ENCODE measurements at places on chromosomes 2 and 18. TPM values are rescaled to one million over a fixed set of nuclear protein-coding genes. Genes with fewer than 3 reads are reported as not detected.

DNA sequence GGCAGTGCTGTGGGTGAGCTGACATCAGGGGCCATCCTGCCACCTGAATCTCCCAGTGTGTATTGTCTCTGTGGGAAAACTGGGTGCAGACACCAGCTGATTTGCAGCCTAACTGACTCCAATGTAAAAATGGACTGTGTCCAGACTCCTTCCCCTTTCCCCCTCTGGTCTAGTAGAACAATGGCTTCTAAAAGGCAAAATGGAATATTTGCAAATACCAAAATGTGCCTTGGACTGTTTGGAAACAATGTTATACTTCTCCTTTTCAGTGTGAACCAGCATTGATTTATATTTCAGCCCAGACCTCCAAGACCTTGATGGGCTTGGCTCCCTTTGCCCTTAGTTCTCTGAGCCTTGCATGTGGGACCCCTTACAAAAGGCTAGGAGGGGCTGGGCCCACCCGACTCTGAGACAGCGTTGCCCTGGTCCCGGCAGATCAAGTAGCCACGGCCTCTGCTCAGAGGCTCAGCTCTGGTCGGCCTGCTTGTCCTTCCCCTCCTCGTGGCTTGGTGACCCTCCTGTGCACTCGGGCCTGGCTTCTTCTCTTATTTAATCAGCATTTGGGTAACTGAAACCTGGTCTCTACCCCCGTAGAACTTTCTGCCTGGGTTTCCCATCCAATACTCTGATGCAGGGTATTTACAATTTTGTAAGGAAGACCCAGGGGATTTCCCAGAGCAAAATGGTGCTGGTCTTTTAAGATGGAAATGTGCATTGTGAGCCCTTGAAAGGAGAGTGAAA is 18.0 kb upstream of the ACKR3 start:
- no peak for DNase-seq

DNA sequence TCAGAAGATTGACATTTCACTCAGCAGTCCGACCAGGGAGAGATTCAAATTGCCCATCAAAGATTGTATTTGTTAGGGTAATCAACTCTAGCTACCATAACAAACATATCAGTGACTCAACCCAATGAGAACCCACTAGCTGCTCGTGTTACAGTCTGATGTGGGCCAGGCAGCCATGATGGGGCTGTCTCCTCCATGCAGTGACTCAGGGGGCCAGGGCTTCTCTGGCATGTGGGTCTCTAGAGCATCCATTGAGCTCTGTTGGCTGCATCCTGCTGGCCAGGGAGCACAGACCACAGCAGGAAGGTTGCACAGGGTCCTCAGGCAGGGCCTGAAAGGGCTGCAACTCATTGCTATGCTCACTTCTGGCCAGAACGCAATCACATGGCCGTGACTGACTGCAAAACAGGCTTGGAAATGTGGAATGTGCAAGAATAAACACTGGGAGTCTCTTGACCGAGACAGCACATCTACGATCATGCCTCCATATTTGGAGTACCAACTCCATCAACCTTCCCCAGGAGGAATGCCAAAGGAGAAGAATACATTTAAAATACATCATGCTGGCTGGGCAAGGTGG is 216.8 kb downstream of the EIPR1 start:
- DNase-seq, result no peak

GRCh38 chr18:59897321-59897954 is 2.4 kb upstream of the PMAIP1 start:
- DNase-seq, result no peak

DNA sequence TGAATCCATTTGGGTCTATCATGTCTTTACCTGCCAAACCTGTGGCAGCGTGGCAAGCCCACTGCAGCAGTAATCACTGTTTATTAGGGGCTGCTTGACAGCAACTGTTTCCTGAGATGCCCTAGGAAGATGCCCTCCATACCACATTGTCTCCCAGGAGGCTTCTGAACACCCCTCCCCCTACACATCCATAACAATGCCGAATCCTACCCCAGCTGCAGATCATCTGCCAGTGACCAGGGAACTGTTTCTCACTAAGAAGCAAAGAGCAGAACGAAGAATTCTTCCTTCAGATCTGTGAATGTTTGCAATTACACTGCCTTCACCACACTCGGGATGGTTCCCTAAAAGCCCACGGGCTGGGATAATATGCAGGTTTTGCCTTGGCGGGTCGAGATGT is 127.8 kb downstream of the VIT start:
- DNase-seq, result no peak

DNA sequence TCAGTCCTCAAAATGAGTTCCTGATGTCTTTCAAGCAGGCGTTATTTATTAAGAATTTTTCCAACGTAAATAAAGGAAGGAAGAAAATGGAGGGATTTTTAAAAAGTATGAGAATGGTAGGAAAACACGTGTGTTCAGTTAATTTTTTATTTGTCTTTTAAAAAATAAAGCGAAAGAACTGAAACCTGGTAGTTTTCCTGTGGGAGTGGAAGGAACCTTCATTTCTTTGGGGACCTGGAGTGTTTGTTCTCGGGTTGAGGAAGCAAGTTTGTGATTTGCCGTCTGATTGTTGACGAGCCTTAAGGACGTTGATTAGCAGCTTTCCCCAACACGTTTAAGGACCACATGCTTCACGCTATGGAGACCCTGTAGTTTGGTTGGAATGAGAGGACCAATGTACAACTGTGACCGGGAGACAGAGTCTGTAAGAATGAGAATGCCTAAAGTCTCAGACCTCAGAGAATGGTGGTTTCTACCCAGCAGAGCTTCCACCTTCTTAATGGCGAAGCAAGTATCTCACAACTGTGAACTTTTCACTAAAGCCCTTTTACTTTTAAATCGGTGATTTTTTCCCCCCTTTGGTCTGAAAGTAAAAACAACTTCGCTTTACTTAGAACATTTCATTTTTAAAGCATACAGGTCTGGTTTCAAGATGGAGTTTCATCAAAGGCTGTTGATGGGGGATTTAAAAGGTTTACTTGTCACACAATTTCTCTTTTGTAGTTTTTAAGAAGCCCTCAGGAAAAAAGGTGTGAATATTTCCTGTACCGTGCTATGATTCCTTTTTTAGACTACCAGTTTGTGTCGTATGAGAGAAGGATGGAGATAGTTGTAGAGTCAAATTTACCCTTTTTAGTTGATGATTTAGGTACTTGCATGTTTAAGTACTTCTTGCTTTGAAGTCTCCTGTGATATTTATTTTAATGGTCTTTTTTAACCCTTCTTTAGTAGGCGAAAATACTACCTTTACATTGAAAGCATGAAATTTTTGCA is 1.4 kb downstream of the TTC39C start:
- no peak for DNase-seq

- DNase-seq, result no peak
Measured at GRCh38 chr2:176084611-176085119, 903 bp upstream of the EVX2 start.

DNA sequence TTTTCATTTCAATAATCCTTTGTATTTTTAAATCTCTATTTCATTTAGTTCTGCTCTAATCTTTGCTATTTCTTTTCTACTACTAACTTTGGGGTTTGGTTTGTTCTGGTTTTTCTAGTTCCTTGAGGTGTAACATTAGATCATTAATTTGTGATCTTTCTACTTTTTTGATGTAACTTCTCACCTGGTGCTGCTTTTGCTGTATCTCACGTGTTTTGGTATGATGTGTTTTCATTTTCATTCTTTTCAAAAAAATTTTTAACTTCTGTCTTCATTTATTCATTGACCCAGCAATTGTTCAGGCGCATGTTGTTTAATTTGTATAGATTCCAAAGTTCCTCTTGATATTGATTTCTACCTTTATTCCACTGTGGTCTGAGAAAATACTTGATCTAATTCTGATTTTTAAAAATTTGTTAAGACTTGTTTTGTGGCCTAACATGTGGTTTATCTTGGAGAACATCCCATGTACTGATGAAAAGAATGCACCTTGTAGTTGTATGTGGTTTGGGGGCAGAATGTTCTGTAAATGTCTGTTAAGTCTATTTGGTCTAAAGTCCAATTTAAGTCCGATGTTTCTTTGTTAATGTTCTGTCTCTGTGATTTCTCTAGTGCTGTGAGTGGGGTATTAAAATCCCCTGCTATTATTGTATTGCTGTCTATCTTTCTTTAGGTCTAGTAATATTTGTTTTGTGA is 17.3 kb upstream of the MALT1 start:
- DNase-seq, result no peak

DNA sequence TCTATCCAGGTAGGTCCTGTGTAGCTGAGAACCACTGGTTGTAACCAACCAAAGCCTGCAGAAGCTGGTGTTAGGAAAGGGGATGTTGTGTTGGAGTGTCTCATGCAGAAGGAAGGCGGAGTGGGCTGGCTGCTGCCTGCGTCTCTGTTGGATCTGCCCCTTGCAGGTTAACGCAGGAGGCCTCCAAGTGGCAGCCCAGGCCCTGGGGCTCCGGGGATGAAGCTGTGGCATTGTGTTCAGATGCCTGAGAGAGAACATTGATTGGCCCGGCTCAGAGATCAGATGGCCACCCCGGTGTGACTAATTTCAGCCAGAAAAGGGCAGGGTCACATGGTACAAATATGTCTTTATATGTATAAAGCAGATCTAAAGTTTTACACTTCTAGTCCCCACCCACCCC is 216.0 kb downstream of the GLI2 start:
- DNase-seq, result no peak

GRCh38 chr2:149226790-149227189 is 103.6 kb upstream of the LYPD6 start:
- no peak for DNase-seq

DNA sequence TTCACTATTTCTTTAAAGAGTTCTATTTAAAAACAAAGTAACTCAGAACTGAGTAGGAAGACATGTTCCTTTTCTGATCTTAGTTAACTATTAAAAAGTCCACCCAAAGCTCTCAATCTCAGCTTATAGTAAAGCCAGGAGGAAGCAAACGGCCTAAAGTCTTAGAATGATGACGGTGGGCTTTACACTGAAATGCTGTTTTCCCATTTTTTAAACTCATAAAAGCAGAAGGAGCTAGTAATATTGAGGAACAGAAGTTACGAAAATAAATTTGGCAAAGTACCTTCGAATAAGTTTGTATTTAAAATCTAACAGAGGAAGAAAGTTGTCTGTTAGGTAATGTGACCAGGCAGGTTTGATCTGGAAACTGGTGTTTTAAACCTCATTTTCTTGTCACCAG is 111.1 kb downstream of the ZNF532 start:
- no peak for DNase-seq

DNA sequence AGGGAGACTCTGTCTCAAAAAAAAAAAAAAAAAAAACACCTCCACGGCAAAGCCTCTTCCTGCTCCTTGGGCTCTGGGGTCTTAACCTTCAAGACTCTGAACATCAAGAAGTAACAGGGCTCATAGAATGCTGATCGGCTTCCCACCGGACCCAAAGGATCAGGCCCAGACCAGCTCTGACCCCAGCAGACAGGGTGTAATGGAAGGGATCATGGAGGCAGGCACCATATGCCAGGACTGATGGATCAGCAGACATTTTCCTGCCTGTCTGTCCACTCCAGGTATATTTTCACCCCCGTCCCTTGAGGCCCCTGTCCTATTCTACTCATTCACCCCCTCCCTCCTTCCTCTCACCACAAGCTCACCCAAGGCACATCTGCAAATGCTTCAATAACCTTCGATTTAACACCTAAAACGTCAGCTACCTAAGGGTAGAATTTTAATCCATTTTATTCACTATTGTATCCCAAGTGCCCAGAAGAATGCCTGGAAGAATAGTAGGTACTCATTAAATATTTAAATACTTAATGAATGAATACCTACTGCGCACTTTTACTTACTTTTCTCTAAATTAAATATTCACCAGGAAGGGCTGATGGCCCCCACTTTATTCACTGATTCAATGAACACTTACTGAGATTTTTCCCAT is 4.6 kb upstream of the SPEG start:
- DNase-seq, result no peak

Gene EFR3B
- 2.1 TPM for total RNA-seq

Gene AGFG1
- total RNA-seq, result 55.8 TPM

Gene XDH
- total RNA-seq, result 0.36 TPM

Gene IL1F10
- not detected for total RNA-seq

Gene MAP3K19
- total RNA-seq, result not detected
